ENCODE measurements at places on chromosomes 12 and 14.

DNA sequence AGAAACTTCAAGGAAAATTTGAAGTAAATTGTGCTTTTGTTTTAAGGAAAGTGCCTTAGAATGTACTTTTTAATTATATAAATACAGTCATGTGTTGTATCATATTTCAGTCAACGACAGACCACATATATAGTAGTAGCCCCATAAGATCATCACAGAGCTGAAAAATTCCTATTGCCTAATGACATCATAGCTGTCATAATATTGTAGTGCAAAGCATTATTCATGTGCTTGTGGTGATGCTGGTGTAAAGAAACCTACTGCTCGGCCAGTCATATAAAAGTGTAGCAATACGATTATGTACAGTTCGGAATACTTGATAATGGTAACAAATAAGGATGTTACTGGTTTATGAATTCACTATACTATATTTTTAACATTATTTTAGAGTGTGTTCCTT is 198.9 kb upstream of the SLC16A7 start:
- no peak for DNase-seq

GRCh38 chr14:94558842-94559241 is 2.4 kb upstream of the SERPINA4 start:
- no peak for DNase-seq

- DNase-seq: no peak
These were observed 370 bp downstream of the HRK start for GRCh38 chr12:116880817-116881324.

- DNase-seq: no peak
These were observed 316.2 kb downstream of the PAWR start for GRCh38 chr12:79374545-79374944.

DNA sequence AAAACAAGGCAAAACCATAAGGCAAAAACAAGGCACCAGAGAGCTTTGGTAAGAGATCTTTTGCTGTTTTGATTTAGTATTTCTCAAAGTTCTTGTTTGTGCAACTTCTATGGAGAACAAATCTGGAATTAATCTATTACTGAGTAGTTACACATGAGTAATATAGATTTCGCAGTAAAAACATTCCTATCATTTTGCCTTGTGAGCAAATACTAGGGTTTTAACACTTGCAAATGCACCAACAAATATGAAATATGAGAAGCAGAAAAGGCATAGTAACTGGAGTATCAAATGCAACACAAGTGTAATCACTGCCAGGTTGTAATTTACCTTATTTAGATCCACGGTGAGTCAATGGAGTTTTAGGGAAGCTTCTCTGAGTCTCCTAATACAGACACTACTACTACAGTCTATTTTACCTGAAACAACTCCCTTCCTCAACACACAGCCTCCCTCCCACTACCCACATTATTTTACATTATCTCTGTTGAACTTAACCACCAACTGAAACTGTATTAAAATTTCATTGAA is 324.1 kb downstream of the FLRT2 start:
- DNase-seq: no peak

- DNase-seq: no peak
These were observed 38.8 kb upstream of the ATP23 start for GRCh38 chr12:57902478-57902969.
